ENCODE measurements at places on chromosomes 6 and 20. TPM values are rescaled to one million over a fixed set of nuclear protein-coding genes. Genes with fewer than 3 reads are reported as not detected.

The GUCA1A gene
- total RNA-seq: 1.2 TPM

The OR14J1 gene
- total RNA-seq: not detected

The SLC26A8 gene
- 3.2 TPM for total RNA-seq

The SLC17A3 gene
- total RNA-seq: not detected

The BTBD3 gene
- total RNA-seq: 25.6 TPM

The ZNF512B gene
- 15.0 TPM for total RNA-seq

The CFAP61 gene
- total RNA-seq: 2.5 TPM

The KCNB1 gene
- 9.3 TPM for total RNA-seq

The HLA-DMB gene
- total RNA-seq: 0.49 TPM

The LTB gene
- not detected for total RNA-seq

The TCF21 gene
- not detected for total RNA-seq

The CST7 gene
- total RNA-seq: 0.25 TPM

The MCCD1 gene
- total RNA-seq: not detected

The COL20A1 gene
- 7.4 TPM for total RNA-seq

The BTN1A1 gene
- not detected for total RNA-seq

The PDE7B gene
- 2.5 TPM for total RNA-seq

The NHSL1 gene
- 42.8 TPM for total RNA-seq

The SLC17A1 gene
- not detected for total RNA-seq

The COL12A1 gene
- 28.3 TPM for total RNA-seq

The RAB44 gene
- total RNA-seq: under 0.01 TPM

The HLA-DRB5 gene
- not detected for total RNA-seq

The ELOVL2 gene
- 41.3 TPM for total RNA-seq

The GNAS-AS1 gene
- total RNA-seq: 0.49 TPM

The HLA-DPB1 gene
- 1.2 TPM for total RNA-seq

The AVP gene
- total RNA-seq: not detected

The VIP gene
- total RNA-seq: 3.0 TPM

The DEFB132 gene
- total RNA-seq: not detected

The FOXF2 gene
- total RNA-seq: 1.2 TPM

The HSPA1L gene
- total RNA-seq: 3.7 TPM

The STK35 gene
- 9.8 TPM for total RNA-seq

Measured in temporal lobe (tissue), 4 donors.